ENCODE measurements at places on chromosomes 11 and 22.
A peak's percentile ranks its signal among the peaks of the same experiment; 100 is the strongest.

- no peak for DNase-seq
Measured at GRCh38 chr11:66580803-66581202, 12.1 kb downstream of the CCDC87 start.

- no peak for DNase-seq
Measured at GRCh38 chr11:125926682-125927081, 19.2 kb upstream of the VSIG10L2 start.

DNA sequence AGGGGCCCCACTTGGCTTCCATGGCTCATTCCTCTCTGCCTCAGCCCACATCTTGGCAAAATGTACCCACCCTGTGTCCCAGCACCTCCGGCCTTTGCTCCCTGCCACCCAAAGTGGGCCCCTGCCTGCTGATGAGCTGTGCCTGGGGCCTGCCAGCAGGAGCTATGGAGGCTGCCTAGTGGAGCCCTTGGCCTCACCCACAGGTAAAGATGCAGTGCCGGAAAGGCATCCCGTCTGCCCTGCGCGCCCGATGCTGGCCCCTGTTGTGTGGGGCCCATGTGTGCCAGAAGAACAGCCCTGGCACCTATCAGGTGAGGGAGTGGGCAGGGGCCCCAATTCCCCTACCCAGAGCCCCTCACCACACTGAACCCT, 1.3 kb downstream of the TBC1D10C start:
- DNase-seq: no peak

DNA sequence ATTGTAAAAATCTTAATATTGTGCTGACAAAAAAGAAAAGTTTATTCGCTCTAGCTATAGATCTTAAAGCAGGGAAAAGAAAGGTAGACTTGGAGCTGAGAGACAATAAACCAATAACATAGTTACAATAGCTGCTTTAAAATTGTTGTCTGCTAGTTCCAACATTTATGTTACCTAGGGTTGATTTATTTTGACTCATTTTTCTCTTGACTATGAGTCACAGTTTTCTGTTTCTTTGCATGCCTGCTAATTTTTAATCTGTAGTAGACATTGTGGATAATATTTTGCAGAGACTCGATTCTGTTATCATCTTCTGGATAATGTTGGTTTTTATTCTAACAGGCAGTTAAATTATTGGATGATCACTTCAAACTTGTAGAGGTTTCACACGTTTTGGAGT, 83.1 kb upstream of the TRPC6 start:
- no peak for DNase-seq

- DNase-seq: no peak
Measured at GRCh38 chr11:47980907-47981621, 705 bp downstream of the PTPRJ start.

GRCh38 chr22:40178417-40179409, 988 bp downstream of the TNRC6B start:
- peak; percentile 30 for DNase-seq

DNA sequence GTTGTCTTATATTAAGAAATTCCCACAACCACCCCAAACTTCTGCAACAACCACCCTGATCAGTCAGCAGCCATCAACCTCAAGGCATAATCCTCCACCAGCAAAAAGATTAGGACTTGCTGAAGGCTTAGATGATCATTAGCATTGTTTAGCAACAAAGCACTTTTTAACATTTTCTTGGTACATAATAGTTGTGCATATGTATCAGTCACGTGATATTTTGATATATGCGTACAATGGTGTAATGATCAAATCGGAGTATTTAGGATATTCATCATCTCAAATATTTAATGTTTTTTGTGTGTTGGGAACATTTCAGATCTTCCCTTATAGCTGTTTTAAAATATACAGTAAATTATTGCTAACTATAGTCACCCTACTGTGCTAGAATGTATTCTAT, 73.5 kb upstream of the API5 start:
- no peak for DNase-seq

DNA sequence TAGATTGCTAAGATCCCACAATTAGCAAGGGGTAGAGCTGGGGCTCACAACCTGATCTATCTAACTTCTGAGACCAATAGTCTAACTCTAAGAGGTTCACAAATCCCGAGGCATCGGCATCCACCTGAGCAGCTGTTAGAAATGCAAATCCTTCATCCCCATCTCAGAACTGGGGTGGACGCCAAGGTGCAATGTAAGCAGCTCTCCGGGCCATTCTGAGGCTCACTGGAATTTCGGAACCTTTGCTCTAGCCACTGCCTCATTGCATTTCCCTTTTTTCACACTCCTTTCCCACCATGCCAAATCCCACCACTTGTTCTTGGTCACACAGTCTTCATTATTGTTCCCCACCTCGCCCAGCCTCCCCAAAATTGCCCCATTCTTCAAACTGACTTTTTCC, 29.8 kb downstream of the MAML2 start:
- DNase-seq: no peak

Measured in activated T-helper 1 cell treated with anti-CD3 and anti-CD28 coated beads, Interleukin-12 subunit alpha, Interleukin-12 subunit beta, Interleukin-2, Interleukin-4 antibody, amounts not matched to agents 30 ng/mL and 10 ng/mL and 1 ng/mL, durations not matched to agents 14 hours and 24 hours and 36 hours (primary cell).